Kidney (tissue), 22 donors: ENCODE measurements at places on chromosomes 13 and 19. TPM values are rescaled to one million over a fixed set of nuclear protein-coding genes. Genes with fewer than 3 reads are reported as not detected.

Gene DKKL1
- polyA plus RNA-seq = 0.95 TPM

Gene MED16
- polyA plus RNA-seq = 72.1 TPM

Gene ZNF382
- 1.8 TPM for polyA plus RNA-seq

Gene RFPL4A
- not detected for polyA plus RNA-seq

Gene COL5A3
- polyA plus RNA-seq = 0.97 TPM

Gene HSH2D
- polyA plus RNA-seq = 0.41 TPM

Gene CD37
- 3.8 TPM for polyA plus RNA-seq

Gene OVOL3
- not detected for polyA plus RNA-seq

Gene ZNF763
- polyA plus RNA-seq = 4.6 TPM

Gene MBD3L2
- polyA plus RNA-seq = not detected

Gene IRGC
- polyA plus RNA-seq = not detected

Gene ADAMTSL5
- polyA plus RNA-seq = 1.4 TPM

Gene LINGO3
- polyA plus RNA-seq = not detected

Gene APOC4
- not detected for polyA plus RNA-seq

Gene SBK3
- not detected for polyA plus RNA-seq

Gene FGF22
- 0.71 TPM for polyA plus RNA-seq

Gene ATP8B3
- 0.24 TPM for polyA plus RNA-seq
